ENCODE measurements at places on chromosomes 5 and 9. TPM values are rescaled to one million over a fixed set of nuclear protein-coding genes. Genes with fewer than 3 reads are reported as not detected.

- no peak for DNase-seq
These were observed 75.0 kb downstream of the TMEM232 start for GRCh38 chr5:110651507-110651906.

GRCh38 chr5:83085106-83085505, 7.8 kb downstream of the XRCC4 start:
- no peak for DNase-seq

DNA sequence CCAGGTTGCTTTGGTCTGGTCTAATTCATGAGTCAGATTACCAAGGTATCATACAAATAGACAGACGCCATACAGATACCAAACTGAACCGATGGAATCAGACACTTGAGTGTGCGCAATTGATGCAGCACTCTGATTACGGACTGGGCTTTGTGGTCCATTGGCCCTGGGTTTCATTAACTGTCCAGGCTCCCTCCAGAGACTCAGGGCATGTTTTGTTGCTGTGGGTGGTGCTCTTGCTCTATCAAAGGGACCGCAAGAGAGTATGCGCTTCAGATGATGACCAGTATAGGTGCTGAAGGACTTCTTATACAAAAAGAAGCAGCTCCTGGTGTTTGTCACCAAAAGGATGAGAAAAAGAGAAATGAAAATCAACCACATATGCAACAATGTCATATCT, 36.9 kb upstream of the ANKRD55 start:
- no peak for DNase-seq

- DNase-seq: no peak
These were observed 101.5 kb downstream of the PLPPR1 start for GRCh38 chr9:101130054-101130453.

DNA sequence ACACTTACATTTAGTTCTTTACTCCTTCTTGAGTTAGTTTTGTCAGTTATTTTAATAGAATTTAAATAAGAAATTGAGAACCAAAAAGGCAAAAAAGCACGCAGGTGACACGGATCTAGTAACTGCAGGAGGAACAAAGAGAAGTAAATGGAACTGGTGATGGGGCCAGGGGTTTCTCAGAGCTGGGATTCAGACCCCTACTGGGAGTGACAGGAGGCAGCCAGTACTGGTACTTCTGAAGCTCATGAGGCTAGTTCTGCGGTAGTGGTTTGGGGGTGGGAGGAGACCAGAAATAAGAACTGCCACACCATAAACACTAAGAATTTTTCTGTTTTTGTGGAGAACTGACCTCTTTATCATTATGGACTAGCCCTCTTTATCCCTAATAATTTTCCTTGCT, 48.2 kb downstream of the OXCT1 start:
- no peak for DNase-seq

DNA sequence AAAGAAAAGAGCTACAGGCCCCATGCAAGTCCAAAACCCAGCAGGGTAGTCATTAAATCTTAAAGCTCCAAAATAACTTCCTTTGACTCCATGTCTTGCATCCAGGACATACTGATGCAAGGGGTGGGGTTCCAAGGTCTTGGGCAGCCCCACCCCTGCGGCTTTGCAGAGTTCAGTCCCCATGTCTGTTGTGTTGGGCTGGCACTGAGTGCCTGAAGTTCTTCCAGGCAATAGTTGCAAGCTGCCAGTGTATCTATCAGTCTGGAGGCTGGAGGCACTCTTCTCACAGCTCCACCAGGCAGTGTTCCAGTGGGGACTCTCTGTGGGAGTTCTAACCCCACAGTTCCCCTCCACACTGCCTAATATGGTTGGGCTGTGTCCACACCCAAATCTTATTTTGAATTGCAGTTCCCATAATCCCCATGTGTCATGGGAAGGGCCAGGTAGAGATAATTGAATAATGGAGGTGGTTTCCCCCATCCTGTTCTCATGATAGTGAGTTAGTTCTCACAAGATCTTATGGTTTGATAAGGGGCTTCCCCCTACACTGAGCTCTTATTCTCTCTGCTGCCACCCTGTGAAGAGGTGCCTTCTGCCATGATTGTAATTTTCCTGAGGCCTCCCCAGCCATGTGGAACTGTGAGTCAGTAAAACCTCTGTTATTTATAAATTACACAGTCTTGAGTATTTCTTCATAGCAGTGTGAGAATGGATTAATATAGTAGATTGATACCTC, 237.5 kb upstream of the ADRA1B start:
- no peak for DNase-seq

The OBP2B gene
- total RNA-seq: not detected

DNA sequence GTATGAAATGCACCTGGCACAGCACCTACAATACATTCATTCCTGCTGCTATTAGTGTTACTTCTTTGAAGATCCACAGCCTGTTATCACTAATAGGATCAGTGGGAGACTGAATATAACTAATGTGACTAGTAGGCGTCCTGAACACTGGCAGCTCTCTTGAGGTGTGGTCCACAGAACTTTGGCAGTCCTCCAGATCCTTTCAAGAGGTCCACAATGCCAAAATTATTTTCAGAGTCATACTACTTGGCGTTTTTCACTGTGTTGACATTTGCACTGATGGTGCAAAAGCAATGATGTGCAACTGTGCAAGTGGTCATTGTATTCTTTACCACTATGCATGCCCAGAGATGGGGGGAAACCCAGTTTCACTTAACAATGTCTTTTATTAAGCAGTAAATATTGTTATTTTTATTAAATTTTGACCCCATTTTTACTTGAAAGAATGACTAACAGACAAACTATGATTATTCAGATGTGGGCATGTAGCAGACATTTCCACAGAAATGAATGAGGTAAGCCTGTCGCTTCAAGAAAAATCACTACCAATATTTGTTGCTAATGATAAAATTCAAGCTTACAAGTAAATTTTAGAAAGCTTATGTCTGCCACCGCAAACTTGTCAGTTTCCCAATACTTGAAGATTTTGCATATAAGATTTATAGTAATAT, 48.9 kb downstream of the ADRB2 start:
- no peak for DNase-seq

DNA sequence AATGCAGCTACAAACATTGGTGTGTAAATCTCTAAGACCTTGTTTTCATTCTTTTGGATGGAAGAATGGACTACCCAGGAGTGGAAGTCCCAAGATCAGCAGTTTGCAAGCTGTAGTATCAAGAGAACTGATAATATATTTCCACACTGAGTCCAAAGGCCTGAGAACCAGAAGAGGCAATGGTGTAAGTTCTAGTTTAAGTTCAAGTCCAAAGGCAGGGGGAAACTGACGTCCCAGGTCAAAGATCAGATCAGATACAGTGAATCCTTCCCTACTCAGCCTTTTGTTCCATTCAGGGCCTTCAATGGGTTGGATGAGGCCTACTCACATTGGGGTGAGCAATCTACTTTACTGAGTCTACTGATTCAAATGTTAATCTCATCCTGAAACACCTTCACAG, 80.3 kb upstream of the ERBIN start:
- DNase-seq: no peak

DNA sequence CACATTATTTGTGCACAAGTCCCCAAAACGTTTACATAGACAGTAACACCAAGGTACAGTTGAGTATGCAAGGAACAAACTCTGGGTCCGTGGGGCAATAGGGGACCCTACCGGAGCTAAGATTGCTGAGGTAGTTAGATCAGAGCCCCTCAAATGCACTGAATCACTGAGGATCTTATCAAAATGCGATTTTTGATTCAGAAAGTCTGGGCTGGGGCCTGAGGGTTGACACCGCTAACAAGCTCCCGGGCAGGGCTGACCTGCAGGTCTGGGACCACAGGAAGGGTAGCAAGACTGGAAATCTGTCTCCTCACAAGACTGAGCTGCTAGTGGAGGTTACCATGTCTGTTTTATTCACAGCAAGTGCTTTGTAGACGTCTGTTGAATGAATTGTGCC, 1.8 kb upstream of the IL3 start:
- no peak for DNase-seq

GRCh38 chr5:132008961-132009680, 2.3 kb downstream of the ACSL6 start:
- no peak for DNase-seq

- no peak for DNase-seq
These were observed 38.6 kb downstream of the ZNF366 start for GRCh38 chr5:72468606-72469005.

GRCh38 chr9:27412963-27413362, 111.1 kb upstream of the IFNK start:
- DNase-seq: no peak

The LRRC8A gene
- total RNA-seq: 20.2 TPM

- DNase-seq: no peak
These were observed 497.5 kb upstream of the RGMB start for GRCh38 chr5:98275980-98276379.

DNA sequence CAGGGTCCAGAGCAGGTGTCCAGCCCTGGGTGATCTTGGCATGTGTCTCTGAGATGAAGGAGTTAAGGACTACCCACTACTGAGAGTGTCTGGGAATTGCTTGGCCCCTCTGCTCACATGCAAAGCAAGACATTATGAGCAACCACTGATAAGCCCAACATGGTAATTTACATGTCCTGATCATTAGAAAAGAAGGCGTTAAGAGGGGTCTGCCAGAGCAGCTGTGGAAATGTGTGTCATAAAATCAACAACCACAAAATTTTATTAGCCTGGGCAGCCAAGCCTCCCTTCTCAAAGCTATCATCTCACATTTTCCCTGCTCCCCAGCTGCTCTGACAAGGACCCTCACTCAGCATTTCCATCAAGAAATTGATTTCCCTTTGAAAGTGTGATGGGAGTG, 351.0 kb downstream of the SPOCK1 start:
- no peak for DNase-seq

DNA sequence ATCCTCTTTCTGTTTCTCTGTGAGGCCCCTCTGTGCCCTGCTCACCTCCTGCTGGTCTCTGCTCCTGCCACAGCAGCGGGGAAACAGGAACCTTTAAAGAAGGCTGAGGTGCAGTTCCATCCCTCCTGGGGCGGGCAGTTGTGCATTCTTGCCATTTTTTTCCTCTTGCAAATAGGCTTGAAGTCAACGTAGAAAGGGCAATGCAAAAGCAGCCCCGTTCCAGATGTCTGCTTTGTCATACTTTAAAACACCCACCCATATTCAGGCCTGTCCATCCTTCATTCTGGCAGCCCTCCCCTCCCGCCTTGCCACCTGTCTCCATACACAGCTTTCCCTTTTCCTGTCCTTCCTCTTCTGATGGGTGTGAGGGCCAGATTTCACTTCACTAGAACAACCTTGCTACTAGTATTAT, 65.4 kb upstream of the KLF9 start:
- peak; percentile 47 for DNase-seq

- DNase-seq: no peak
These were observed 3.3 kb upstream of the IL31RA start for GRCh38 chr5:55847837-55848236.

GRCh38 chr5:57850109-57850508, 367.5 kb upstream of the ACTBL2 start:
- DNase-seq: no peak

DNA sequence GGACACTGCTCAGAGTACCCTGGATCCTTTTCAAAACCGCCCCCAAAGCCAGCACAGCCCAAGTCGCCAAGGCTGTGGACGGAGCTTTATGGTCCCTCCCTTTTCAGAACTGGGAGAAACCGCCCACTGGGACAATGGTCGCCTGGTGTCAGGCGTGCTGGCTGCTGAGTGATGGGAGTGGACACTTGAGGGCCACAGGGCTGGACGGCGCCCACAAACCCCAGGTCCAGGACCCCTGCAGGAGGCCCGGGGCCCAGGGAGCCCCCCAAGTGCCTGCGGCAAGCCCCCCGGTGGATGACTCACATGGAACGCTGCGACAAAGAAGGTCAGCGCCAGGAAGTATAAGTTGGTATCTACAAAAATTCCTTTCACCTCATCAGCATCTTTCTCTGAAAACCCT, 10.9 kb downstream of the CLPTM1L start:
- peak; percentile 17 for DNase-seq

GRCh38 chr9:70478963-70479641, 64.6 kb upstream of the KLF9 start:
- no peak for DNase-seq

DNA sequence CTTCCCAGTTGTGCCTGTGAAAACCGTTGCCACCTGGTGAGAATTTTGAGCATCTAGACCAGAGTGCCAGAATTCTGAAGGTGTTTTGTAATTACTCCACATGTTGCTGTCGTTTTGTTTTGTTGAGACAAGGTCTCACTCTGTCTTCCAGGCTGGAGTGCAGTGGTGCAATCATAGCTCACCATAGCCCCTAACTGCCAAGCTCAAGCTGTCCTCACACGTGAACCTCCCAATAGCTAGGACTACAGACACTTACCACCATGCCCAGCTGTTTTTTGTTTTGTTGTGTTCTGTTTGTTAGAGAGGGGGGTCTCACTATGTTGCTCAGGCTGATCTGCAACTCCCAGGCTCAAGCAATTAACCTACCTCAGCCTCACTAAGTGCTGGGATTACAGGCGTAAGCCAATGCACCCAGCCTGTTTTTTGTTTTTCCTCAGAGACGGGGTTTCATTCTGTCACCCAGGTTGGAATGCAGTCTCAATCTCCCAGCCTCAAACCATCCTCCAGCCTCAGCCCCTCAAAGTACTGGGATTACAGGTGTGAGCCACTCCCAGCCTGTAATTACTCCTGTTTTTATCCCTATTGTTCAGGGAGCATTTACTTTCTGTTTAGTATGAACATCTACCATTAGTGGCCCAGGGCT, 121.1 kb upstream of the DMRT1 start:
- DNase-seq: no peak

- DNase-seq: no peak
These were observed 4.2 kb upstream of the NINJ1 start for GRCh38 chr9:93138171-93138764.

DNA sequence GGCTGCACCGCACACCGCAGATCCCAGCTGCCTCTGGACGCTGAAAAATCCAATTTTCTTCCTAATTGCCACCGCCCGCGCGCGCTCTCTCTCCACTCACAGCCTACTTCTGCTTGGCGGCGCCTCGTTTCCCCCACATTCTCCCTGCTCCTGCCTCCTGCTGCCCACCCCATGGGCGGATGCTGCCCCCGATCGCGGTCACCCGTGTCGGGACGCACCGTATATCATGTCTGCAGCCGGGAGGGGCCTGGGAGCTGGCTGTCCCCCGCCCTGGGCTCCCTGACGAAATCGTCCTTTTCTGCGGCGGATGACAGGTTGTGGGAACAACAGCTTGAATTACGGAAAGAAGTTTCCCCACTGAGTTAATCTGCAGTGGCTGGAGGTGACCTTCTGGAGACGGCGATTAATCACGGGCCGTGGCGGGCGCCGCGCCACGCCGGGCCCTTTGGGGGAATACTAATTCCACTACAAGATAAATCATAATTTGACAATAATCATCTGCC, 36.3 kb upstream of the PSD2 start:
- DNase-seq: no peak

GRCh38 chr5:81505672-81506071, 111.7 kb upstream of the ACOT12 start:
- no peak for DNase-seq

GRCh38 chr9:92384375-92384774, 20.0 kb downstream of the OGN start:
- DNase-seq: no peak

The BARX1 gene
- total RNA-seq: not detected

The NUTM2G gene
- not detected for total RNA-seq

The PCDHGB7 gene
- total RNA-seq: 9.8 TPM

The FGF1 gene
- 42.7 TPM for total RNA-seq

Data from Right ventricle myocardium superior (tissue), 1 donor.